ENCODE measurements at places on chromosomes 5 and 9. TPM values are rescaled to one million over a fixed set of nuclear protein-coding genes. Genes with fewer than 3 reads are reported as not detected.

DNA sequence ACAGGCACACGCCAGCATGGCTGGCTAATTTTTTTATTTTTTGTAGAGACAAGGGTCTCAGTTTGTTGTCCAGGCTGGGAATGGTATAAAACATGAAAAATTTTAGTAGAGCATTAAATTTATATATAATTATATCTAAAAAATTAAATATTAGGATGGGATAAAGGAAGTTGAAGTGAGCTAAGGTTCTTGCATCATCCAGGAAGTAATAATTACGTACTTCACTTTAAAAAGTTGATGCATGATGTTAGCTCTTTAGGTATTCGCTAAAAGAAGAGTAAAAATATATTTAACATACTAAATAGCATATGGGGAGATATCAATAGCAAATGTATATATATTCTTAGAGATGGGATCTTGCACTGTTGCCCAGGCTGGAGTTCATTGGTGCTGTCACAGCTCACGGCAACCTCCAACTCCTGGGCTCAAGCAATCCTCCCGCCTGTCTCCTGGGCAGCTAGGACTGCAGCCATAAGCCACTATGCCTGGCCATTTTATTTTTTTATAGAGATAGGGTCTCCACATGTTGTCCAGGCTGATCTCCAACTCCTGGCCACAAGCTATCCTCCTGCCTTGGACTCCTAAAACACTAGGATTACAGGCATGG, 12.3 kb downstream of the DCAF10 start:
- no peak for DNase-seq

GRCh38 chr9:8374471-8374870, 574.9 kb upstream of the DMAC1 start:
- DNase-seq = no peak

GRCh38 chr5:150583541-150584225, 56.8 kb upstream of the SYNPO start:
- DNase-seq = peak; percentile 61

GRCh38 chr5:142313682-142314081, 11.1 kb downstream of the SPRY4 start:
- no peak for DNase-seq

DNA sequence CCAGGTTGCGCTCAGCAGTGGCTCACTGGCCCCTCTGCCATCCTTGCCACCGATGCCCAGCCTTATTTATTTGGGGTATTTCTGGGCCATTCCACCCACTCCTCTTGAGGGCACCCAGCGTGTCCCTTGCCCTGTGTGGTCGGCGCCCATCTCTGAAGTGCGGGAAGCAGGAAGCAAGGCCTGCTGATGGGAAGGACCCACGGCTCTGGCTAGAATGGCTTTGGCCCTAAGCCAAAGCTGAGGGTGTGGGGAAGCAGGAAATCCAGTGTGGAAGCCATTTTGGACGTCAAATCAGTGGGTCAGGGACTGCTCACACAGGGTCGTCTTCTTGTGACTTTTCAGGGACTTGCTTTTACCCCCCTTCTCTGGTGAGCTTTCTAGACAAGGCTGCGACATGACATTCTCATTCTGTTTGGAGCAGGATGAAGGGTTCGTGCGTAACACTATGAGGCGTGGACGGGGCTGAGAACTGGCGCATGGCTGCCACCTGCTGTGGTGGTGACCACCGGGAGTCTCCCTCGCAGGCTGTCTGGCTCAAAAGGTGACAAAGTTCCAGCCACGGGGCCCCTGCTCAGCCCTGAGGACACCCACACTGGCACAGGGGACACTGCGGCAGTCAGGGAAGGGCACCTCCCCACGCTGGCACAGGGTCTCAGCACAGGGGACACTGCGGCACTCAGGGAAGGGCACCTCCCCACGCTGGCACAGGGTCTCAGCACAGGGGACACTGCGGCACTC, 50.7 kb upstream of the NKD2 start:
- DNase-seq = peak; percentile 22

GRCh38 chr9:14051419-14051818, 262.5 kb downstream of the NFIB start:
- DNase-seq = no peak

DNA sequence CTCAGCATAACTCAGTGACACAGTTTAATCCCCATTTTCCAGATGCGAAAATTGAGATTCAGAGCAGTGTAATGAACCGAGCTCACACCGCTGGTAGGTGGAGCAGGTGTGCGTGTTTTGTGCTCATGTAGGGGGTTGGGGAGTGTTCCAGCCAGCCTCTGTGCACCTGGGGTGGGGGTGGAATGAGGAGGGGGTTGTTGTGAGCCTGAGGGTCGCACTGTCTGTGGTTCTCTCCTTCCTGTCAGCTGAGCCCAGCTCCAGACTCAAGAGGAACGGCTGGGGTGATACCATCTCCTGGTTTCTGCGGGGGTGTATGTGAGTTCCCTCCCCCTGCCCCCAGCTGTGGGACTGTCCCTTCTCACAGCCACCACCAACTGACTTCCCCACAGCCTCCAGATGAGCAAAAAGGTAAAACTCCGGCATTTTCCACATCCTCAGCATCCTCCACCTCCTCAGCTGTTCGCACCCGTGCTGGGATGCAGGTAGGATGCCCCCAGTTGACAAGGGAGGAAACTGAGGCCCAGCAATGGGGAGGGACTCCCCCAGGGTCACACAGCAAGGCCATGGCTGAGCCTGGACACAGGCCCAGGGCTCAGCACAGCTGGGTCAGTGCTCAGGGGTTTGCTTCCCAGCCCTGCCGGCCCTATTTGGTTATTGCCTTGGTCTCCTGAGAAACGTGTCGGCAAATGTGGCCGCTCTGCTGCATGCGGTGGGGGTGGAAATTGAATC, 2.1 kb downstream of the SH2D3C start:
- peak; percentile 81 for DNase-seq

GRCh38 chr9:105466898-105467455, 19.1 kb downstream of the FSD1L start:
- DNase-seq = no peak

DNA sequence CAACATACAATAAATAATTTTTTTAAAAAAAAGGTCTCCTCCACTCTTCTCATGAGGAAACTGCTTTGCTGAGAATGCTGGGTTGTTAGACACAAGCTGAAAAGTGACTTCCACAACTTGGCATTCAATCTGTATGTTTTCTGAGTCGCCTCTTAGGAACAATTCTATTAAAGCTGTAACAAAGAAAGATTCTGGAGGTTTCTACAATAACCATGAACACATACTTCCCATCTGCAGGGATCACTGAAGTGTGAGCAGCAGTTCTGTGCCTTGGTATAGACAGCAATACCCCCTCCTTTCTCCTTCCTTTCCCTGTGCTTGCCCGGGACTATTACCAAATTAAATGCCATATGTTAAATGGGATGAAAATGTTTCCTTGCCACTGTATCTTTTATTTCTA, 1.5 kb downstream of the DIRAS2 start:
- DNase-seq = no peak

- no peak for DNase-seq
These were observed 79.6 kb downstream of the C7 start for GRCh38 chr5:40988746-40989510.

Gene SCGB3A2
- not detected for total RNA-seq

Gene SPINK4
- not detected for total RNA-seq

Gene PCDHGA8
- total RNA-seq = 14.0 TPM

Gene ELAVL2
- total RNA-seq = 0.32 TPM

Gene ISL1
- total RNA-seq = not detected

Data from cardiac septum (tissue), 1 donor.